ENCODE measurements at places on chromosomes 4 and X.

- no peak for DNase-seq
Measured at GRCh38 chr4:126582737-126583136, 1050.0 kb upstream of the INTU start.

GRCh38 chr4:174928575-174929253 is 10.6 kb downstream of the ADAM29 start:
- no peak for DNase-seq

- DNase-seq, result no peak
Measured at GRCh38 chr4:71713611-71714203, 70.2 kb downstream of the GC start.

GRCh38 chrX:372856-373640 is 13.7 kb downstream of the PPP2R3B start:
- DNase-seq, result no peak

DNA sequence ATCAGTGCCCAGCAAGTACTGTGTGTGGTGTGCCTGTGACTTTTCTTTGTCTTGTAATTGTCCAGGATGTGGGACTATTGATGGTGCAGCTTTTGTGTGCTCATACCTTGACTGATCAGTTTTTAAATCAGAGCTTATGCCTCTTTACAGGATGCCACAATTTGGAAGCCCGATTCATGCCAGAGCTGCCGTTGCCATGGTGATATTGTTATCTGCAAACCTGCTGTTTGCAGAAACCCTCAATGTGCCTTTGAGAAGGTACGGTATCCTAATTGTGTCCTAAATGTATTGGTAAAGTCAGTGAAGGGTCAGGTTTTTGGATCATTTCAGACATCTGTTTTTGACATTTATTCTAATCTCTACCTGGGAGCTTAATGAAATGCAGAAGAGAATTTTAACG is 180.2 kb downstream of the FRAS1 start:
- DNase-seq, result no peak

- DNase-seq, result no peak
Measured at GRCh38 chrX:20529301-20529700, 262.6 kb upstream of the RPS6KA3 start.

DNA sequence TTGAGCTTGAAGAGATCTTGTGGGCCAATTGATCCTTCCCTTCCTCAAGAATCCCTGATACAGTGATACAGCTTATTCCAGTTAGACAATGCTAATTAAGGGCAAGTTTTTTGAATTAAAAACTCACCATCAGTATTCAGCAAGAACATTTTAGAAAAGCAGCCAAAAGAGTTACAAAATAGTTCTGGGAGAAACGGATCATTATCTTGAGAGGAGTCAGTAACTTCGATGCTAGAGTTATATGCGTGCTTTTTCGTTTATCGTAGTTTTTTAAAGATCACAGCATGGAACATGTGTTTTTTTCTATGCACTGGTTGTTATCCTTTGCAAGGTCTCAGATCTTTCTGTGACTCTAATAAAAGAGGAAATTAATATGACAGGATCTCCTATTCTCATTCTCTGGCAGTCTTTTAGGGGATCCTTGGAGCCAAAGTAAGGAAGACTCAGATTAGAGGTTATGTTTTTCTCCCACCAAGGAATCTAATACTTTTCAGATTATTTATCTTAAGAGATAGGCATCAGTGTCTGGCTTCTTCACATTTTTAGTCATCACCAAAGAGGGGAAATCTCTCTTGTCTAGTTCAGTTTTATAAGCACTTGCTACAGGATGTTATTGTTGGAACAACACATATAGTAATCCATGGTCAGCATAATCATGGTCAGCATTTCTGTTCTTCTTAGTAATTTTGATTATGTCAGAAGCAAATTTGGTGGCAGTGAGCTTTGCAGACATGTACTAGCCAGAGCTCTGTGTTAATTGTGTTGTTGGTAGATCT is 109.7 kb downstream of the PDLIM5 start:
- DNase-seq, result peak; percentile 59

GRCh38 chr4:168384437-168385141 is 66.0 kb upstream of the DDX60 start:
- DNase-seq, result no peak

GRCh38 chr4:158006990-158007389 is 165.8 kb downstream of the GASK1B start:
- no peak for DNase-seq

DNA sequence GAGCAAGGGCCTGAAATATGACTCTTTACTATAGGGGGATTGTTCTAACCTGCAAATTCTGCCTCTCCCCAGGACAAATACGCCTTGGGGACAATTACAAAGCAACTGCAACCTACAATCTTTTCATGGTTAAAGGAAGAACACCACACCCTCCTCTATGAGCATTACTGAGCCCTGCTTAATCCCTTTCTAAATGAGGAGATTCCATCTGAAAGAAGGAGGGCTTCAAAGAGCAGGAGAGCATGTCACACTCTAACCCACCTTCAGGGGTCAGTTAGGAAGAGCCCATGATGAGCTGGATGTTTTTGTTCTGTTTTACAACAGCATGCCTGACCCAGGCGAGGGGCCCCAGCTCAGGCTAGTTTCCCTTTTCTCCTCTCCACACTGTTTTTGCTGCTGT is 134.0 kb upstream of the ANXA3 start:
- no peak for DNase-seq

- no peak for DNase-seq
Measured at GRCh38 chr4:184792334-184792733, 33.4 kb downstream of the ACSL1 start.

DNA sequence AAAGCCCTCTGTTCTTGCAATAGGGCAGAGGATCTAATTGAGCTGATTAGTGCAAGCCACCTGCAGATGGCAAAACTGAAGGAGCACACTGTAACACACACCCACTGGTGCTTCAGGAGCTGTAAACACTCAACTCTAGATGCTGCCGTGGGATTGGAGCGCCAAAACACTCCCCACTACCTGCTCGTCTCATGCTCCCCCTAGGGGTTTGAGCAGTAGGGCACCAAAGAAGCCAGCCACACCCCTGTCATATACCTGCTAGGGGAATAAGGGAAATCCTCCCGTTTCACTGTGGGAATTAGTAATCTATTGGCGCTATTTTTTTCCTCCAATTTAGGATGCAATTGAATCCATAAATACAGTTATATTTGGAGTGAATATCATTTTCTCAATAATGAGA is 360.2 kb downstream of the GLUD2 start:
- no peak for DNase-seq

GRCh38 chrX:103250977-103251376 is 4.0 kb downstream of the TCEAL8 start:
- DNase-seq, result no peak

DNA sequence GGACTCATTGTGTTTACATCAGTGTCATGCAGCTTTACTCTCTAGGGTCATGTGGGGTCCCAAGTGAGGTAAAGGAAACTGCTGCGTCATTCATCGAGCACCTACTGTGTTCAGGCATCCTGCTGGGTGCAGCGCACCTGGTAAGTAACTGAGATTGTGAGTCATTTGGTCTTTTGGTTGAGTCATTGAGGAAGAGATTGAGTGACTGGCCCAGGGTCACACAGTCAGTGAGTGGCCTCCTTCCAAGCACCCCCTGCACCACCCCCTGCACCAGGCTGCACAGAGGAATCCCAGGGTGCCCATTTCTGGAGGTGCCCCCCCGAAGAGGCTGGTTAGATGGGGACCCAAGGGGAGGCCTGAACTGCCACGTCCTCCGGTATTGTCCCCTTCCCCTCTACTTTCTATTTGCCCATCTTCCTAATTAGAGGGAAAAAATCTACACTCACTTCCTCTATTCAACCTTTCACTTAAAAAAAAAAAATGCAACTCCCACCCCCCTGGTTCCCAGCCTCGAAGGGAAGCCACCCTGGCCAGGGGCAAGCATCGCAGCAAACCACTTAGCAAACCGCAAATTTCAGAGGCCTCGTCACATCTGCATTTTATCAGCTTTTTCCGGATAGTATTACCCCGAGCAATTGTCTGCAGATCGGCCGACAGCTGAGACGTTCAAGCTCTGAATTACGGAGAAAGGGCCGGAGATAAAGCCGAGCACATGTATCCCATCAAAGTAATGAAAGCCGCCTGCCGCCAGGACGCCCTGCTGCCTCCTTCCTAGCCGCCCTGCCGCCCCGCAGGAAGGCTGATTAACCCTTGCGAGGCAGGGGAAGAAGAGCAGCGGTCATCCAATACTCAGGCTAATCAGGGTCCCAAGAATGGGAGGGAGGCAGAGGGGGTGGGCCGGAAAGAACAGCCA is 96.3 kb upstream of the MSX1 start:
- peak; percentile 56 for DNase-seq

GRCh38 chrX:103681443-103681842 is 5.1 kb downstream of the MORF4L2 start:
- DNase-seq, result no peak

DNA sequence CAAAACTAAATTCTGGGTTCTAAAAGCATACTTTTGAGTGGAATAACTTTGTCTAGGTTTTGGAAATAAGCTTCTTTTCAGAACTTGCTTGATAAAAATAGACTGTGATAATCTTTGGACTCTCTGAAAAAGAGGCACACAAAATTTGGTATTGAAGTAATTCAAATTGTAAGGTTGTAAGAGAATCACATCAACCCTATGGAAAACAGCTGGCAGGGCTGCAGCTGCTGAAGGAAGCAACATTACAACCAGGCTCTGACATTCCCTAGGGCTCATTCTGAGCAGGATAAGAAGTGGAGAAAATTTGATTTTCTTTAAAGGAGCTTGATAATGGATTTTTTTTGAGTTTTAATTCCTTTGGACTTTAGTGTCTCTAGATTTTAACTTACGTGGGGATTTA is 147.6 kb downstream of the FSTL5 start:
- DNase-seq, result no peak

DNA sequence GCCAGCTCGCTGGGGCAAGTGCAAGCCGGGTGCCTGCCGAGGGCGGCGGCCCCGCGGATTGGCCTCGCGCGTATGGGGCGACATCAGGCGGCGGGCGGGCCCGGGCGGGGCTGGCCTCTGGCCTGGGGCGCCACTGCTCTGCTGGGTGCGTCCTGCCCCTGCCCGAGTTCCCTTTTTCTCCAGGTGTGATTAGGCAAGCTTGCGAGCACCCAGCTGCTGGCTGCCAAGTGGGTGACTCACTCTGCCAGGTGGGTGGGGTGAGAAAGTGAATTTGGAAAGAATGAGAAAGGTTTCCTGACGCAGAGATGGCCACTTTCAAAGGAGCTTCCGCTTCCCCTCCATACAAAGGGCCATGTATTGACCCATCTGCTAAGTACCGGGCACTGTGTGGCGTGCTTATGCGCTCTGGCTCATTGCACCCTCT is 32.5 kb downstream of the FGFBP1 start:
- no peak for DNase-seq

- DNase-seq, result peak; percentile 41
Measured at GRCh38 chr4:176313596-176314336, 6.0 kb upstream of the SPCS3 start.

DNA sequence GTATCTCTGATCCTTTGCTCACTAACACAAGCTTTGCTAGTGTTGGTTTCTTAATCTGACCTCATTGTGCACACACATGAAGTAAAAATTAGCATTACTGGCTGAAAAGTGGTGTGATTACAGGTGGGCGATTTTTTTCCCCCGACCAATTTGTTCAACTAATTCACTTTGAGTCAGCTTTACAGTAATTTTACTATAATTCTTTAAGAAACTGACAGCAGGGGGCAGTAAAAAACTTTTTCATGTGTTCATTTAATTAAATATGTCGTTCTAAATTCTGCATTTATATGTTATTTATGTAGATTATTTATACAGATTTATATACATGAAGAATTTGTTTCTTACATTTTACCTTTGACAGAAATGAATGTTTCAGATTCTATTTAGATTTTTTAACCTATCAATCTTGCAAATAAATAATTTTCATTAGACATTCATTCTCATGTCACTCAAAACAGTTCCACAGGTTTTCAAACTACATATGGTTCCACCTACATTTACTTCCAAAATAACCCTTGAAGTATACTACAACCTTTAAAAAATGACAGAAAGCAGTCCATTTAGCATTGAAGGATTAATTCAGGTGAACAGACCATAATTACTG is 17.5 kb downstream of the PALLD start:
- no peak for DNase-seq

DNA sequence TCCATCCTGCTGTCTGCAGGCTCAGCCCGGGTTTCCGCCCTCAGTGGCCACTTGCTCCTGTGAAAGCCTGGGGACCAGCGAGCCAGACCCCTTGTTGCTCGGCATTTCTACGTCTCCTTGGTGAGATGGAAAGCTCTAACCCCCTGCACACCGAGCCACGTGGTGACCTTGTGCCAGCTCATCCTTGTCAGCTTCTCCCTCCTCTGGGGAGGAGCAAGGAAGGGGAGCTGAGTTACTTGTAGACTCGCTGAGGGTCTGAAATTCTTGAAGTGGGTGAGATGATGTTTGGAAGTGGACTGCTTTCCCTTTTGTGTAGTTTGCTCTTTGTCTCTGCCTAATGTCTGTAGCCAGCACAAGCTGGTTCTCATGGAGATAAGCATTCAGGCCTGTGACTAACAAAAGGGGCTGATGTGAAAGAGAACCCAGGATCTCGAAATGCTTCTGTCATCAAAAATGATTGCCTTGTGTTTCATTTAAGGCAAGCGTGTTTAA is 29.3 kb downstream of the RGS12 start:
- no peak for DNase-seq

GRCh38 chr4:121477079-121477478 is 96.3 kb upstream of the QRFPR start:
- no peak for DNase-seq

DNA sequence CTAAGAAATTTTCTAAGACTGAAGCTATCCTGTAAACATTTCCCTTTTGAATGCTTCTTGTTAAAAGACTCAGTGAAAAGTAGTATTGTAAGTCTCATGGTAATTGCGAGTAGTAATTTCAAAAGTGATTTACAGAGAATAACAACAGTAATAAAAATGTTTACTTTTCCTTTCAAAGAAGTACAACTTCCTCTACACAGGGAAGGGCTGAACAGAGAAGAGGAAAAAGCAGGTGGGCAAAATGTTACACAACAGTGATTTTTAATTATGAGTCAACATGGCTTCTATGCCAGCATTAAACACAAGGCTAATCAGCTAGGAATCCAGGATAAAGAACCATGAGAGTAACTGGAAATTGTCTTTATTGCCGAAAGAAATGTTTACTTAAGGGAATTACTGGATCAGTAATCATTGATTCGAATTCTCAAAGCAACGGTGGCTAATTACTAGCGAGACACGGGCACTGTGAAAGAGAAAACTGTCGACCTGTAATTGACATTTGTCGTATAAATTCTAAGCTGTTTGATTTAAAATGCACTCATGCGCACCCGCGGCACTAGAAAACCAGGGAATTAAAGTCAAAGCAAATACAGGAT is 15.4 kb downstream of the UTP3 start:
- DNase-seq, result no peak

GRCh38 chrX:30280428-30280827 is 28.8 kb downstream of the NR0B1 start:
- DNase-seq, result no peak

All from BJ (cell line).